ENCODE measurements at places on chromosomes 11 and 22. TPM values are rescaled to one million over a fixed set of nuclear protein-coding genes. Genes with fewer than 3 reads are reported as not detected.

The CSNK2A3 gene
- 0.62 TPM for total RNA-seq

The AMOTL1 gene
- total RNA-seq: 53.5 TPM

The OR8G5 gene
- total RNA-seq: not detected

The VSIG10L2 gene
- total RNA-seq: 0.30 TPM

- no peak for DNase-seq
These were observed 88.5 kb downstream of the TENM4 start for GRCh38 chr11:79352349-79352703.

- no peak for DNase-seq
These were observed 12.6 kb downstream of the WNT7B start for GRCh38 chr22:45964372-45964771.

- DNase-seq: no peak
These were observed 392.9 kb downstream of the INSC start for GRCh38 chr11:15507592-15507991.

DNA sequence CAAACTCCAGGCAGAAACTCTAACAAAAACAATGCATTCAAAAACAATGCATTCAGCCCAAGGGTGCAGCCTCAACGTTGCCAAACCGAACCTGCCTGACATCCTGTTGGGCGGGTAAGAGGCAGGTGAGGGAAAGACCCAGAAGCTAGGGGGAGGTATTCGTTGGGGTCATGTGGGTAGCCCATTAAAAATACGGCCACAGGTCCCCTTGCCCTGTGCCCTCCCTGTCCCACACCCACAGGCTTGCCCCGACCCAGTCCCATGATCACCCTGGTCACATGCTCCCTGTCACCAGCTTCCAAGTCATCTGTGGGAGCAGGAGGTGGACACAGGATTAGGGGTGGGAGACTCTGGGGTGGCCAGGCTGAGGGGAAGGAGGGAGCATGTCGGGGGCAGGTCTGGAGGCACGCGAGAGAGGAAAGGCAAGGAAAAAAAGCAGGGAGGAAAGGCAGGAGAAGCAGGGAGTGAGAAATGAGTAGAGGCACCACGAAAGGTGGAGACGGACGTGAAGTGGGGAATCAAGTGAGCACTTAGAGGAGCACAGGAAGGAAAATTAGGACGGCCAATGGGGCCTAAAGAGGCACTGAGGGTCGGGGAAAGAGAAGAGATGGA lies 683 bp downstream of the PLA2G6 start:
- DNase-seq: no peak

- DNase-seq: no peak
These were observed 60.5 kb downstream of the DDI1 start for GRCh38 chr11:104096900-104097299.

GRCh38 chr11:59112494-59112893 lies 5.5 kb downstream of the FAM111B start:
- DNase-seq: no peak

DNA sequence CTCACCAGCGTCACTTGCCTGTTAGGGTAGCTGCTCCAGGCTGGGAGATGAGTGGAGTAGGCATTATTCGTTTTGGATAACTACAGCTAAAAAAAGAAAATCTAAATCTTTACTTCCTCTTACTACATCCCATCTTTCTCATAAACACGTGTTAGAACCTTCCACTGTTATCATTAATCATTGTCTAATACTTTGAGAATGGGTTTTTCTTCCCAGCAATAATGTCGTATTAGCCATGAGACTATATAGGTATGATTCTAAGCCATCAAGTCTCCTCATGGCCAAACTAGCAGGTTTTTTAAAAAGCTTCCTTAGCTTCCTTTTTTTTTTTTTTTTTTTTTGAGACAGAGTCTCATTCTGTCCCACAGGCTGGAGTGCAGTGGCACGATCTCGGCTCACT lies 3.9 kb upstream of the TEF start:
- DNase-seq: no peak

DNA sequence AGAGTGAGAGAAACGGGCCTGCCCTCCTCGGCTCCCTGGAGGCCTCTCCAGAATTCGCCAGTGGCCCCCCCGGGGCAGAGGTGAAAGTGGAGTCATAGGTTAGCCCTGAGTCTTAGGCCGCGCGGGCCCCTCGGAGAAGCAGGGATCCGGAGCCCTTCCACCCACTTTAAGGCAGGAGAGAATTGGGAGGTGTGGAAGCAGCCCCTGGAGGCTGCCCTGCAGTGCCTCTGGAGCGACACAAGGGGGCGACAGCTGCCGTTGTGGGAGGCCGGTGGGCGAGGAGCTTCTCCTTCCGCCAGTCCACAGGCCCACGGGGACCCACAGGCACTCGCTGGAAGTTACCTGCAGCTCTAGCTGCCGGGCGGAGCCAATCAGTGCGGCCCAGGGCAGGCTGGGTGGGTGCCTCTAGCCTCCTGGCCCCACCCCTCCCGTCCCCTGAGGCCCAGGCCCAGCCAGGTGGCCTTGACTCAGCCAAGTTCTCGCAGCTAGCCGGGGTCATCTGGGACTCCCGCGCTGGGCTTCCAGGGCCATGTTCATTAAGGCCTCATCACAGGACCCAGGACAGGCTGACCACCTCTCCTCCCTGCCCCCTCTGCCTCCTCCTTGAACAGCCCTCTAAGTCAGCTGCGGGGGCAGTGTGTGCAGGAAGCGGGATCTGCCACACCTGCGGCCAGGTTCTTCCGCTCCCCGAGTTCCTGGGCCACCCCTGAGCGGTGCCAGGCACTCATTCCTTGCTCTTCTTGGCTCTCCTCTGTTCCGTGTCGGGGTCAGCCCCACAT lies 5.0 kb downstream of the DGKZ start:
- DNase-seq: peak; percentile 77

DNA sequence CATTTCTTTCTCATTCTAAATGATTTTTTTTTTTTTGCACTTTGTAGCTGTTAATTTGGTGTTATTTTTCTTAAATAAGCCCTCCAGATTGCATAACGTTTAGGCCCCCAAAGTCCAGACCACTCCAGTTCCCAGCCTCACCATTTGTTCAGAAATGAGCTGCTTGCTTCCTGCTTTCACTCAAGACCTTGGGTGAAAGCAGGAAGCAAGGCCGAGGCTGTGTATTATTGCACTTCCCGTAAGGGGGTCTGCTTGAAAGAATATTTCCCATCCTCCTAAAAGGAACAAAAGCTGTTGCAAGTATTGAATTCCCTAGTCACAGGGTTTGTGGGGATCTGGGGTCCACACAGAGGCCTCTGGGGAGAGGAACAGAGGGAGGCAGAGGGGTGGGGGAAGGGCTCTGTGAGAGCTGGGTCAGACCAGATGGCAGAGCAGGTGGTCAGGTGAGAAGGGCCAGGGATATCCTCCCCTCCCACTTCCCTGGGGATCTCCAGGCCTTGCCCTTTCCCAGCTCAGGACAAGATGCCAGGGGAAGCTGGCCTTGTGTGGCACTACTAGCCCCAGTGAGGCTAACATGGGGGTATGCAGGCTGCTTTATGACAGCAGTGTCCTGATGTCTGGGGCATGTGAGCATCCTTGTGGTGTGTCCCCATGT lies 51.6 kb upstream of the MYEOV start:
- DNase-seq: no peak

- DNase-seq: no peak
These were observed 54.8 kb upstream of the CREB3L1 start for GRCh38 chr11:46222490-46223251.

DNA sequence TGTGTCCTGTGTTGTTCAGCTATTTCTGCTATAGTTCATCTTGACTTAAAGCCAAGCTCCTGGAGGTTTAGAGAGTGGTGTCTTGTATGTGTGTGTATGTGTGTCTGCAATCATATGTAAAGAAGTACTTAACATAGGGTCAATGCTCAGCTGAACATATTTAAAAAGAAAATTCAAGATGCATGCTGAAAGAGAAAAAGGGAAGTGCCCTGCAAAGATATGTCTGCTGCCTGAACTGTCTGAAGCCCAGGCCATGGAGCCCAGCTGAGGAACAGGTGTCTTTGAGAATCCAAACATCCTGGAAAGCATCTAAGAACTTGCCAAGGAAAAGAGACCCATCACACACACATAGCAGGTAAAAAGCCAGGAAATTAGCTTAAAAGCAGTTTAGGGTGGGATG lies 6.6 kb downstream of the TCN1 start:
- DNase-seq: no peak

DNA sequence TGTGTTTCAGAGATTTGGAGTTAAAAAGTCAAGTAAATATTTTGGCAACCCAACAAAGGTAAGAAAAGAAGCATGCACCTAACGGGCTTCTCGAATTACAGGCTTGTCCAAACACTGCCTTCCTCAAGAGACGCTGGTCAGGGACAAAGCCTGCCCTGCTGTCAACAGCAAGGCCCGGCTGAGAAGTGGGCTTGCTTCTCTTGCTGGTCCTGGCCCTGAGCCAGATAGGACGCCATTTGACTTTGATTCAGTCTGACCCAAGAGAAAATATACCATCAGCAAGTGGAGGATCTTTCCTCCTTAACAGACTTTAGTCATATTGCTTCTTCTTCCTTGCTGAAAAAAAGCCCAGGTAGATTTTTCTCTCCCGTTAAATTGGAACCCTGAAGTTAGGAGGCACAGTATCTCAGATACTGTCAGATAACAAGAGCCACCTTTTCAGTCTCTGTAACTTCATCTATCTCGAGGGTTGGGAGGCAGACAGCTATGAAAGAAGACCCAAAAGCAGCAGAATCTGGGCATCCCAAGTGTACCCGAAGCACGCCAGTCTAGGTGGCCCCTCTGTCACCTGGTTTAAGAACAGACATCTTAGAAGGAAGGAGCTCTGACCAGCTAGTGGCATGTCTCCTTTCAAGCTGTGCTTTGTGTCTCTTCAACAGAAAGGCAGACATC lies 57.5 kb downstream of the C22orf31 start:
- DNase-seq: no peak
